ENCODE measurements at places on chromosomes 1 and 21.

GRCh38 chr1:69947837-69948236, 257.5 kb downstream of the LRRC40 start:
- no peak for DNase-seq

GRCh38 chr1:196401891-196402290, 206.3 kb downstream of the KCNT2 start:
- DNase-seq: no peak

- no peak for DNase-seq
These were observed 20.4 kb downstream of the AIM2 start for GRCh38 chr1:159056069-159056698.

GRCh38 chr1:228453022-228453560, 34.1 kb upstream of the RNF187 start:
- DNase-seq: no peak

GRCh38 chr1:36305915-36306209, 306 bp upstream of the SH3D21 start:
- DNase-seq: no peak

GRCh38 chr1:178484698-178485225, 12.0 kb downstream of the CLEC20A start:
- DNase-seq: no peak

GRCh38 chr21:39805983-39806382, 61.0 kb downstream of the IGSF5 start:
- DNase-seq: no peak

- no peak for DNase-seq
These were observed 4.2 kb downstream of the SPATA46 start for GRCh38 chr1:162372159-162373071.

DNA sequence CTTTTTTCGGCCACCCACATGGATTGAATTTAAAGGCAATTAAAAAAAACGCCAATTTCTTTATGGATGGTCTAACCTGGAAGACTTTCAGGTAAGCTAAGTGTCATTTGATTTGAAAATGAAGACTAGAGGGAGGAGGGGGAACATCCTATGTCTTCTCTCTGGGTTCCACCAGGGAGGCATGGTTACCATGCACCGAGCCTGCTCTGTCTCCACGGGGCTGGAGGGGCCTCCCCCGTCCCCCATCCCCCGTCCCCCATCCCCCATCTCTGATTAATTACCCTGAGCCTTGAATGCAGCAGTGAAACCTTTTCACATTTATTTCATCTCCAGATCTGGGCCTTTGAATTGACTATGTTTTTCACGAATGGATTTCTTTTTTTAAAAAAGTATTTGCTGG, 135.1 kb downstream of the TLR5 start:
- no peak for DNase-seq

DNA sequence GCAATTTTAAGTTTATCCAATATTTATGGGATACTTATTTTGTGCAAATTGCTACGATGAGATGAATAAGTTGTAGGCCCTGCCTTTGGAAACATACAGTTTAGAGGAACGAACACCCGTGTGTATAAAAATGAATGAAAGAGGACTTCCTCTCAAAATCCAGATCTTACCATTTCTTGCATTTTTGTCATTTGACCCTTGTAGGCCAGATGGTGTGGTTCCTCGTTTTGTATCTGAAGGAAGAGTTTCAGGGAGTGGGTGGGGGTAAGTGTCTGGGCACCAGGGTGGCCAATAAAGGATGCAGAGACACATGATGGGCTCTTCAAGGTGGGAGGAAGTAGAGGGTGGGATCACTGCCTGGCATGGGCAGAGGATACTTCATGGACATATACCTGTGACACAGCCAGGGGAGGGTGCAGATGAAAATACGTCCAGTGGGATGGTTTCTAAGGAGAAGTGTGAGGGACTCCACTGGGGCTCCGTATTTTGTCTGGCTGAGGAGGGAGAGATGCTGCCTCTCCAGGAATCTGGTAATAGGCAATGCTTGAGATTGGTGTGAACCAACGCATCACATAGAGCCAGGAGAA, 14.4 kb downstream of the MAPKAPK2 start:
- DNase-seq: no peak

Measured in hypothalamus (tissue), 51 donors.